ENCODE measurements at places on chromosomes 16 and 17.

DNA sequence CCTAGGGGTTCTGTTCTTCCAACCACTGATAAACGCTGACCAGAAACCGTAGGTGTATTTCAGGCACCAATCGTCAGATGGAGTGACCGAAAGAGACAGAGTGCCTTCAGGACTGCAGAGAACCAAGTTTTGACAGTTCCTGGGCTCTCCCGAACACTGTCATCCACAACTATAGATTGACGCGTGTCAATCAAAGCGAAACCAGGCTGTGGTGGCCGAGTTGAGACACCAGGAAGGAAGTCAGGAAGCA is 11.9 kb upstream of the AURKB start:
- peak; percentile 77 for DNase-seq

GRCh38 chr16:896261-897199 is 74.3 kb downstream of the LMF1 start:
- no peak for DNase-seq

DNA sequence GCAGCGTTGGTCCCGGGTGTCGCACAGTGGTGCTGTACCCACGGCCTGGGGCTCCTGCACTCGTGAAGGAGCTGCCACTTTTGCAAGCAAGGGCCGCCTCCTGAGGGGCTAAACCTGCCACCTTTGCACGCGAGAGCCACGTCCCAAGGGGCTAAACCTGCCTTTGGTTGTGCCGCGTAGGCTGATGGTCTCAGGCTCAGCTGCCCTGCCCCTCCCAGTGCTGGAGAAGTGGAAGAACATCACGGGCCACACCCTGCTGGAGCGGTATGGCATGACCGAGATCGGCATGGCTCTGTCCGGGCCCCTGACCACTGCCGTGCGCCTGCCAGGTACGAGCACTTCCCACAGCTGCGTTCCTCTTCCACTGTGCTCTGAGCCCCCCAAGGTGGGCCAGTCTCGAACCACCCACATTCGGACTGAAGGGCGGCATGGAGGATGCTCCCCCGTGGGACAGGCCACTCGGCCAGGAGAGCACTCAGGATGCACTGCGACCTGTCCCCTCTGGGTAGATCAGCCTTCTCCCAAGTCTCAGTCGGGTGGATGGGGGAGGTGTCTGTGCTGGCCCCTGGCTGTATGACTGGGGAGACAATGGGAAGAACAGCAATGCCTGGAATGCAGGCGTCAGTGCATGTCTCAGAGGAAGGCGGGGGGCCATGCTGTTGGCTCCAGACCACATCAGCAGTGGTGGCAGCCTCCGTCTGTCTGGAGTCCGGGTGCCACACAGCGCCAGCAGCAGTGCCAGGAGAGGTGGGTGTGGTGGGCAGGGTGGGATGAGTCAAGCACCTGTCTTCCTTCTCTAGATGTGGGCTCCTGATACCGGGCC is 20.7 kb downstream of the ACSF3 start:
- no peak for DNase-seq

DNA sequence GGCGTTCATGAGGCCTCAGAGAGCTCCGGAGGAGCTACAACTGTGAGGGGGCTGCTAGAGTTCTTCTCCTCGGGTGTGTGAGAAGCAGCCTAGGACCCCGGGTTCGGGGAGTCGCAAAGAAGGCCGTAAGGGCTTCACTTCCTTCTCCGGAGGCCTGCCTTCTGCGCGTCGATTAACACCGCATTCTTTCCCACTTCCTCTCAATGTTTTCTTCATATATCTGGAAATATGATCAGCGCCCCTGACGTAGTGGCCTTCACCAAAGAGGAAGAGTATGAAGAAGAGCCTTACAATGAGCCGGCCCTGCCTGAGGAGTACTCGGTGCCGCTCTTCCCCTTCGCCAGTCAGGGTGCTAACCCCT is 449 bp downstream of the SMCR8 start:
- no peak for DNase-seq

- DNase-seq = no peak
Observed at GRCh38 chr16:3188675-3188924, 596 bp downstream of the OR1F1 start.

GRCh38 chr17:80797741-80798594 is 193.7 kb upstream of the CHMP6 start:
- DNase-seq = no peak

DNA sequence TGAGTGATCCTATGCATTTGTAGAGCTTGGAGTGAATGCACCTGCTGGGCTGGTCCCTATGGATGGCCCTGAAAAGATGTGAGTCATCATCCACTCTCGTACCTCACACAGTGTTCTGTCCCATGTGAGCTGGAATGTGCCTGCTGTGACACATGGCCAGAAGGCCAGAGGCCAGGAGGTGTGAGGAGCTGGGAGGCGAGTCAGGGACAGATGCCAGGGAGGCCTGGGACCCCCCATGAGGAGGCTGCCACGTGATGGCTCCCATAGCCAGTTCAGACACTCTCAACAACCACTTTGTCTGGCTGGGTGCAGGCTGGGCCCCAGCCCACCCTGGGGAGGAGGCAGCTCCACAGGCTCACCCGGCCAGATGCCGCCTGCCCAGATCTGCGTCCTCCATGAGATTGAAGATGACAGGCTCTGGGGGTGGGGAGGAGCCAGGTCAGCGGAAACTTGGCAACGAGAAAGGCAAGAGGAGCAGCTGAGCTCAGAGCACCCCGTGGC is 168.8 kb downstream of the C16orf78 start:
- no peak for DNase-seq

DNA sequence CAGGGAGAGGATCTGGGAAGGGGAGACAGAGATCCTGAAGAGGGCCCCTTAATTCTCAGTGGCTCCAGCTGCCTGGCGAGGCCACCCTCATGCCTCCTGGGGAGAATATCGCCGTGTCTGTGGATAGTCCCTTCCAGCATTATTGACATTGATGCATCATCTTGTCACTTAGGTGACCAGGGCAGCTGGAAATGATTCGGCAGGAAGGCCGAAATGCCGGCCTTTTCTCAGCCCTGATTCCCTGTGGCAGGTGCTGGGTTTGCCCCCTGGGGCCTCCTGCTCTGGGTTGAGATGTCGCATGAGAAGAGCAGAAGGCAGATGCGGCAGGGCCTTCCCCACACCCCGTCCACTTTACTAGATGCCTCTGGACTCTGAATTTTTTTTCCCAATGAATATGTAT is 89.5 kb downstream of the RAP1GAP2 start:
- no peak for DNase-seq

DNA sequence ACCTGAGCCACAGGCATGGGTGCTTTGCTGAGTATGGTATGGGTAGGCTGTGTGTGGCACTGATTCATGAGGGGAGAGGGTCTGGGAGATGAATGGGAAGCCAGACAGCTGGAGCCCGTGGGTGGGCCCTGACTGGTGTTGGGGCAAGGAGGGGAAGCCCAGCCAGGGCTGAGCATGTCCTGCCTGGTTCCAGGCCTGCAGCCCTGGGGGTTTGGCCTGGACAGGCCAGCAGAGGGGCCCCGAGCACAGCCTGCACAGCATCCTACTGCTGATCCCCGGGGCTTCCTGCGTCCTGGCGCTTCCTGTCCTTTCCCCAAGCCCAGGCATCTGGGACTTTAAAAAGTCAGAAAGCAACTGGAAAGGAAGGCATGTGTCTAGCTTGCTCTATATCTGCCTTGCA is 4.6 kb upstream of the MVD start:
- no peak for DNase-seq

- no peak for DNase-seq
Observed at GRCh38 chr16:12784076-12784475, 19.6 kb downstream of the CPPED1 start.

- DNase-seq = no peak
Observed at GRCh38 chr17:76872874-76873221, 4.6 kb downstream of the MGAT5B start.

DNA sequence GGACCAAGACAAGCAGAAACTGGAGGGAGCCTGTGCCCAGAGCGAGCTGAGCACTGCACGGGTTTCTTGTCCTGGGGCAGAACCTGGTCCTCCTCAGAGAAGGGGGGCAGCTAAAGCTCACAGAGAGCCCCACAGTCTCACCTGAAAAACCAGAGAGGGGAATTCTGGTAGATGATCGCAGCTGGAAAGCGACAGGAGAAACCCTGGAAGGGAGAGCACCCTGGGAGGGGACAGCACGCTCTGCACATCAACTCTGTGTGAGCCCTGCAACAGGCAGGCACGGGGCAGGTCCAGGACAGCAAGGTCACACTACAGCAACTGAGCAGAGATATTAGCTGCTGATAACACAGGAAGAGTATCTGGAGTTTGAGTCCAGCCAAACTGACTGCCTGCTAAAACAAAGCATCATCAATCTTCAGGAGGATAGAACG is 18.2 kb downstream of the ZCCHC14 start:
- no peak for DNase-seq

DNA sequence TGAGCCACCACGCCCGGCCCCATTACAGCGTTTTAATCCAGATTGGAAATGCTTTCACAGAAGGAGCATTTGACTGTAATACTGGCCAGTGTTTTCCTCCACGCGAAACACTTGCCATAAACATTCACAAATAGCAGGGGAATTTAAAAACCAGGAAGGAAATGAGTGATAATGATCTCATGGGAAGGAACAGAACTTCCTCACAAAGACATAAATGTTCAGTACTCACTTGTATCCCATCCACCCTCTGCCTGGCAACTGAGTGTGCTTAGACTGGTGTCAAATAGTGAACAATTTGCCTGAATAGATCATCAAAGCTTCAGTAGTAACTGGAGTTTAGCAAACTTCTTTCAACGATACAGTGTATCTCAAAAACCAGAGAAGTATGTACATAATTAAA is 54.1 kb downstream of the PSMD12 start:
- DNase-seq = no peak

- no peak for DNase-seq
Observed at GRCh38 chr16:56608876-56609462, 585 bp downstream of the MT2A start.

DNA sequence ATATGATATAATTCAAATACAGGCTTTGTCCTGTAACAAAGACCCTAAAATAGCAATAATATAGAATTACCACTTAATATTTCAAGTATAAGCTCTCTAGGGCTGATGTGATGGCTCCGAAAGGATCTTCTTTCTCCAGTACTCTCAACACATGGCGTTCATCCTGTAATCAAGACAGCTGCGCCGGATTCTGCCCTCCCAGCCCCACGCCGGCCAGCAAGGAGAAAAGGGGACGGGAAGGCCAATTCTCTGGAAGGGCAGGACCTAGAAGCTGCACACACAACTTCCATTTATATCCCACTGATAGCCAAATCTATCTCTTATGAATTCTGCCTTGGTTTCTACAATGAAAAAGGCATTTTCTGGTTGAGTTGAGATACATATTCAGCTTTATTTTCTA is 32.0 kb downstream of the CCDC182 start:
- DNase-seq = no peak

GRCh38 chr16:12262454-12263180 is 286.1 kb downstream of the SNX29 start:
- DNase-seq = peak; percentile 21

DNA sequence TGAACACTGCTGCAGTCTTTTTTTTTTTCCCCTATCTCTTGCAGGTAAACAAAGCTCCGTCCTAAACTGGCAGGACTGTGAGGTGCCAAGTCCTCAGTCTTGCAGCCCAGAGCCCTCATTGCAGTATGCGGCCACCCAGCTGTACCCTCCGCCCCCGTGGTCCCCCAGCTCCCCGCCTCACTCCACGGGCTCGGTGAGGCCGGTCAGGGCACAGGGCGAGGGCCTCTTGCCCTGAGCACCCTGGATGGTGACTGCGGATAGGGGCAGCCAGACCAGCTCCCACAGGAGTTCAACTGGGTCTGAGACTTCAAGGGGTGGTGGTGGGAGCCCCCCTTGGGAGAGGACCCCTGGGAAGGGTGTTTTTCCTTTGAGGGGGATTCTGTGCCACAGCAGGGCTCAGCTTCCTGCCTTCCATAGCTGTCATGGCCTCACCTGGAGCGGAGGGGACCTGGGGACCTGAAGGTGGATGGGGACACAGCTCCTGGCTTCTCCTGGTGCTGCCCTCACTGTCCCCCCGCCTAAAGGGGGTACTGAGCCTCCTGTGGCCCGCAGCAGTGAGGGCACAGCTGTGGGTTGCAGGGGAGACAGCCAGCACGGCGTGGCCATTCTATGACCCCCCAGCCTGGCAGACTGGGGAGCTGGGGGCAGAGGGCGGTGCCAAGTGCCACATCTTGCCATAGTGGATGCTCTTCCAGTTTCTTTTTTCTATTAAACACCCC is 13.8 kb downstream of the IL34 start:
- no peak for DNase-seq

GRCh38 chr17:18280249-18280648 is 19.8 kb downstream of the MIEF2 start:
- no peak for DNase-seq

- no peak for DNase-seq
Observed at GRCh38 chr17:75856062-75856756, 1.1 kb upstream of the WBP2 start.

- DNase-seq = peak; percentile 65
Observed at GRCh38 chr17:74368341-74369081, 1.2 kb downstream of the GPR142 start.

- DNase-seq = no peak
Observed at GRCh38 chr16:57166451-57166850, 19.4 kb downstream of the PSME3IP1 start.

DNA sequence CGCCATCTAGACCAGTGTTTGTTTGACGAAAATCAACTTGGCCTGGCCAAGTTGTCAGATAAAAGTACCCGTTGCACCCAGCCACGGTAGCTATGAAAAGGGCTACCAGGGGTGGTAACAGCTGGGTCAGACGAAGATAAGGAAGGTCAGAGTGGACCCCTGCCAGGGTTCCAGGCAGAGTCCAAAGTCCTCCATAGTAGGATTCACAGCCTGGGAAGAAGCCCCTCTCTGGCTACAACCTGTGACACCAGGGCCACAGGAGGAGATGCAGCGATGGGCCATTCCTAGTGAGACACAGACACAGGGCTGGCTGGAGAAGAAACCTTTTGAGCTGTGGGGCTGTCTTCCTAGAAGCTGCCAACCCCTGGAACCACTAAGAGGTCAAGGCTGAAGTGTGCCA is 39.3 kb downstream of the MEAK7 start:
- DNase-seq = no peak

DNA sequence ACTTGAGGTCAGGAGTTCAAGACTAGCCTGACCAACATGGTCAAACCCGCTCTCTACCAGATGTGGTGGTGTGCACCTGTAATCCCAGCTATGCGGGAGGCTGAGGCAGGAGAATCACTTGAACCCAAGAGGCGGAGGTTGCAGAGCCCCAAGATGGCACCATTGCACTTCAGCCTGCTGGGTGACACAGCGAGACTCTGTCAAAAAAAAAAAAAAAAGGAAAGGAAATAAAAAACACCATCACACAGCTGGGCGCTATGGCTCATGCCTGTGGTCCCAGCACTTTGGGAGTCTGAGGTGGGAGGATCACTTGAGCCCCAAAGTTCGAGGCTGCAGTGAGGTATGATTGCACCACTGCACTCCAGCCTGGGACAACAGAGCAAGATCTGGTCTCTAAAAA is 13.3 kb upstream of the SBK1 start:
- no peak for DNase-seq

GRCh38 chr16:89048871-89049422 is 44.7 kb upstream of the ACSF3 start:
- no peak for DNase-seq
